ENCODE measurements at places on chromosomes 4 and X.

- peak; percentile 30 for DNase-seq
Observed at GRCh38 chrX:155632431-155633100, 19.8 kb upstream of the TMLHE start.

GRCh38 chrX:38975368-38975942 is 174.2 kb downstream of the MID1IP1 start:
- no peak for DNase-seq

DNA sequence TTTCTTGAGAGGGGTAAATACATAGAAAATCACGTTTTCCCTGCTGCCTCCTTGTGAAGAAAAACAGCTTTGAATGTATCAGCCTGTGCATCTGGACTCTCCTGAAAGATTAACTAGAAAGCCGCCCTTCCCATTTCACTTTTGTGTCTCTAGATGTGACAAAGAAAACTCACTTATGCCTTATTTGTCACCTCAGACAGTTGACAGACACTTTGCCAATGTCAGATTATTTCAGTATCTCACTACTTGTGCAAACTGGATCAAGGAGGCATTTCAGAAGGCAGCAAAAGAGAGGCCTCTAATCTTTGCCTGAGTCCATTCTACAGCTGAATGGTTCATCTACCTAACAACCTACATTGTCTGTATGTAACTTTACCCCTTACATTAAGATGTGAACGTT is 754.9 kb downstream of the RPA4 start:
- DNase-seq: no peak

GRCh38 chr4:113826421-113826820 is 64.9 kb upstream of the CAMK2D start:
- DNase-seq: no peak

DNA sequence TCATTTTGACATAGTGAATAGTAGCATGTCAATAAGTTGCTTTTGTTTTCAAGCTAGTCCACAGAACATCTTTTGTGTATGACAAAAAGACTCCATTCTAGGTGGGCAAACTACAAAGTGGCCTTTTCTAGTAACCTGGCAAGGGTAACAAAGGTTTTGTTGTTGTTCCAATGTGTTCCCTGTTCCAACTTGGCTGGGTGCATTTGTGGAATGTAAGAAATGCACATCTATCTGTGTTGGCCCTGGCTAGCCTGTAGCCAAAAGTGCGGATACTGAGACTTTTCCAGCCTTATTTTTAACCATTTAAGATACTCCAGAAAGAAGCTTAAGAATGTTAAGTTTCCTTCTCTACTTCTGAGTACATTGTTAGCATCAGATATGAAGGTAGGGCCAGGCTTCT is 118.7 kb upstream of the CHRDL1 start:
- DNase-seq: no peak

- no peak for DNase-seq
Observed at GRCh38 chr4:28744066-28744465, 1883.4 kb downstream of the STIM2 start.

DNA sequence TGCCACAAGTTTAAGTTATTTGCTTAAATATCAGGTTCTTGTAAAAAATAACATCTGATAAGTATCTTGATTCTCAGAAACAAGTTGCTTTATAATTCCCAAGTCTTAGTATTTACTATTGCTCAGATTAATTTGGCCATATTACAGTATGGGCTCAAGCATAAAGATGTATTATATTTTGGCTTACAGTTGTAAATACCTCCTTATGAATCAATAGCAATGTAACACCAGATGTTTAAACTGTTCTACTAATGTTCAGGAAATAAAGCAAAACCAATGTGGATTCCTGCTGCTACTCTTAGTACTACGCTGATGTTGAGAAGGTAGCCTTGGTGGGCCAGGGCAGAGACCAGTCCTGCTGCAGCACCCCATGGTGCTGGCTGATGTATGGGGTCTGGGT is 102.7 kb downstream of the MGST2 start:
- DNase-seq: no peak

DNA sequence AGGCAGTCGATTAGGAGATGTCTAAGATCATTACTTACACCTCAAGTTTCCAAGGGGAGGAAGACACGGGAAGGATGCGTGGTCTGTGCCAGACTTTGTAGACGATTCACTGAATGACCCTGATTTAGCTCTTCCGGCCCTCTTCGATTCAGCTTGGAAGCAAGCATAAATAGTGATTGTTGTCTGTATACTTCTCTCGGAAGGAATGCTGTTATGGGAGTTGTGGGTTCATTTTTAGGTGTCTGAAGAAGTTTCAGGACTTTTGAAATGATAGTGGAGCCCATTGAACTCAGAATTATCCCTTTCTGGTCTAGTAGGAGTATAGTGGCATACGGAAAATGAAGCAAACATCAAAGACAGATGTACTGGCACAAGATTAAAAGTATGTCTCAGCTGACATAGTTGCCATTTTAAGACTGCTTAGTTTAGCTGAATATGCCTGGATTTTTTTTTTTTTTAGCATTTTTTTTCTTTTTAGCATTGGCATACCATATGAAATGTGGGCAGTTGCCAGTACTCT is 1.0 kb upstream of the ANKRD17 start:
- DNase-seq: no peak

DNA sequence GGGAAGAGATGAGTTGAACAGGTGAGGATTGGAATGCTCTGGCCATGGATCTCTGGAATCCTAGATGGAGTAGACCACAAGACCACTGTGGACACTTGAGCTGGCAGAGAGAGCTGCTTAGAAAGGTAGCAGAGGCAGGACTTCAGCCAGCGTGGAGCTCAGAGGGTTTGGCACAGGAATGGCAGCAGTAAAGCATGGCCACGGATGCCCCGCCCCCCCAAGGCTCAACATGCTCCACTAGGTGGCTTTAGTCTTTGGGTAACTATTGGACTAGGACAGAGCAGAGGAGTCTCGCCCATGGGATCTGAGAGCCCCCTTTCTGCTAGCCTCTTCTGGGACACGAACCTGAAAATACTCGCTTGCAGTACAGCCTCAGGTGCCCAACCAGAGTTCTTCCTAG is 150.1 kb upstream of the NEIL3 start:
- no peak for DNase-seq

DNA sequence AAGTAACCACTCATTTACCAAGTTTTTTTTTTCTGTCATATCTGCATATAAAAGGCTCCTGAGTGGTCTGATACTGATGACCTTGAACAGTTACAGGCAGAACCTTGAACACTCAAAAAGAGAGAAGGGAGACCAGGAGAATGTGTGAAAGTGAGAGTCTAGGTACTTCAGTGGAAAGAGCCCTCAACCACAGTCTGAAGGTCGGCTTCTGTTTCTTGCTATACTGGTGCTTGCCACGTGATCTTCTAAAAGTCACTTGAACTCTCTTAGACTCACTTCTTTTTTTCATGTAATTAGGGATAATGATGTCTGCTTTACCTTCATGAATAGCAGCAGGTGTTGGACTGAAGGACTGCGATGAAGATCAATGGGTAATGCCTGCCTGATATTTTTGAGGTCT is 22.8 kb downstream of the GABRB1 start:
- no peak for DNase-seq

- no peak for DNase-seq
Observed at GRCh38 chr4:4625488-4625887, 83.6 kb upstream of the STX18 start.

- peak; percentile 51 for DNase-seq
Observed at GRCh38 chrX:78105944-78106650, 2.0 kb downstream of the PGK1 start.

- no peak for DNase-seq
Observed at GRCh38 chr4:94302191-94302590, 40.4 kb downstream of the HPGDS start.

- no peak for DNase-seq
Observed at GRCh38 chr4:20676501-20677197, 23.6 kb upstream of the PACRGL start.

- peak; percentile 94 for DNase-seq
Observed at GRCh38 chrX:71111141-71111843, at the start of gene IL2RG. IL2RG (minus strand) TSS chrX:71111577; CDS start chrX:71111539, 38 bp downstream.

DNA sequence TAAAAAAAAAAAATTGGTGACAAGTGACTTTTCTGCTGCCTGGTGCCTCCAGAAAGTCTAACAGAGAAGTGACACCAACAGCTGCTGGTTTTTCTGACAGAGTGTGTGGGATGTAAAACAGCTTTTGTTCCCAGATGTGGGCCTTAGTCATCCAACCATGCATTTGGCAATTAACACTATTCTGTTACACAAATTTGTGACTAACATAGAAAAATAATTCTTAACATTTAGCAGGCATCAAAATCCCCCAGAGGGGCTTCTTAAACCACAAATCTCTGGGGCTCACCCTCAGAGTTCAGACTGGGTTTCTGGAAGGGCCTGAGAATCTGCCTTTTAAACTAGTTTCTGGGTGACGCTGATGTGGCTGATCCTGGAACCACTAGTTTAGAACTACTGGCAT is 100.5 kb upstream of the PCDH7 start:
- DNase-seq: no peak

DNA sequence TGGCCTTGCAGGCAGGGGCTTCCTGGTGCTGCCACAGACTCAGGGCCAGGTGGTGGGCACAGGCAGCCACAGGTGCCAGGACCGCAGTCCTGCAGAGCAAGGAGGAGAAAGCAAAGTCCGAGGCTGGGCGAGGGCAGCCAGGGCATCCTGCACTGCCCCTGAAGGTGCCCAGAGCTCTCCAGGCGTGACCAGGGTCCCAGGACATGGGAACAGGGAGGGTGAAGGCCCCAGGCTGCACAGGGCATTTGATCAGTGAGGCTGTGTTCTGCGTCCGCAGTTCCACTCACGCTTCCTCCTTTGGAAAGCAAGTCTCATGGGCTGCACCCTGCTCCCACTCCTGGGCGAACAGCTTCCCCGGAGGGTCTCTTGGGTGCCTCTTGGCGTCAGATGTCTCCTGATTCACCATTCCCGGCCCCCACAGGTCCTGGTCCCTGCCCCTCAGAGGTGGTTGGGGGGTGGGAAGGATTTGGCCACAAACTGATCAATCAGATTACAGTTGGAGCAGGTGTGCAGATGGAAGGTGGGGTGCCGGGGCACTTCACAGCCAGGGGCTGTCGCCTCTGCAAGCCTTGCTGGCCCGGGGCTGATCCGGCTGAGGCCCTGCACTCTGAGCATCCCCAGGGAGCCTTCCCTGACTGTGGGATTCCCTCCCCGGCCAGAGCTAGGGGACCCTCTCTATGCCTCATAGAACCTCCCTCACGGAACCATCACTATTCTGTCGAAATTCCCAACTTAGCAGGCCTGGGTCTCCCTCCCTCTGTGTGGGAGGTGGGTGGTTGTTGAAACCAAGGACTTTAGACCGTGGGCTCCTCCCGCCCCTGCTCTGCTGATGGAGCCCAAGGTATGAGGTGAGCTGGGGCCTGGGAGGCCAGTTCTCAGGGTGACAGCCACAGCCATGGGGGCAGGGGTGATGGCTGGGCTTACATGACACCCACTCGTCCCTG is 3.3 kb downstream of the SH3TC1 start:
- DNase-seq: no peak

- no peak for DNase-seq
Observed at GRCh38 chr4:12036450-12036849, 607.8 kb upstream of the HS3ST1 start.

DNA sequence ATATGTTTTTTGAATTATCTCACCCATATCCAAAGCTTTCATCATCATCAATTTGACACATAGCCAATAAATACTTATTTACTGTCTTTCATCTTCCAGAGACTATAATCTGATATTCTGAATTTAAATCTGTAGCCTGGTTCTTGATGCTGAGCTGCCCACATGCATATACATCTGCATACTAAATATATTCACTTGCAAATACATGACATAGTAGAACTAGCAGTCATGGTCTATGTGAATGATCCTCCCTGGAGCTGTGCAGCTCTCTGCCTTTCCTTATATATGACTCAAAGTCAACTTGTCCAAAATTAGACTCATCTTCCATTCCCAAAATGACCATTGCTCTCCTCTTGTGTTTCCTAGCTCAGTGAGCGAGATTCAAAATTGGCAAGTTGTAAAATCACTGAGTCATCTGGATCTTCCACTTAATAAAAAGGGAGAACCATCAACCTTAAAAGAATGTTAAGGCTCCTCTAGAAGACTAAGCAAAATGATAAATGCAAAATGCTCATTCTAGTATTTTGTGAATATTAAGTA is 448.2 kb downstream of the PPARGC1A start:
- no peak for DNase-seq

GRCh38 chr4:119623025-119623424 is 5.6 kb downstream of the PDE5A start:
- no peak for DNase-seq

DNA sequence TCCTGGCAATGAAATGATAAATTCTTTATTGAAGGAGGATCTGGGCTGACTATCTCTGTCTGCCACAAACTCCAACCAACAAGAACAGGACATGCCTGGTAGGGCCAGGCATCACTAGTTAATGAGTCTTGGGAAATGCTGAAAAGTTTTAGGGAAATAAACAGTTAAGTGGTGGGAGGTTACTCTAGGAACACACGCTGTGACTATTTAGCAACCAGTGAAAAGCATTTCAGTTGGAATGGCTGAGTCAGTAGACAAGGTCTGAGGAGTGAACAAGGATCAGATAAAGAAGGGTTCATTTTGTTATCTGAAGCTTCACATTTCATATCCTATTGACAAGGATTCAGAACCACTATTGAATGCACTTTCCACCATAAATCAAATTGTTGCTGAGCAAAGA is 394.9 kb upstream of the BOD1L1 start:
- no peak for DNase-seq

DNA sequence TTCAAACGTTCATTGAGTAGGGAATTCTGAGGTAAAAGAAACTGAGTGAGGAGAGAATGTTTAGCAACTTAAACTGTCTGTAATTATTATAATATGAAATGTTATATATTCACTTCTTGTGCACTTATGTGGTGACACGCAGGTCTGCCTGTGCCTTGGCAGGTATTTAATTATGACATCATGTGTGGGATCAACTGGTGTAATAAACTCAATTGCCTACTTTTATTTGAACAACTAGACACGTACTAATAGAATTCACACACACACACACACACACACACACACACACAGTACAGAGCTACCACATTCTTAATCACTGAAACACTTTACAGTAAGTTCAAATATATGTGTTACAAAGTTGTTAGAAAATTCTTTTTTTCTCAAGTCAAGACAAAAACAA is 20.7 kb upstream of the SLC25A31 start:
- no peak for DNase-seq

GRCh38 chr4:1983846-1984405 is 24.8 kb downstream of the NELFA start:
- no peak for DNase-seq

GRCh38 chr4:47251348-47252135 is 212.0 kb downstream of the COMMD8 start:
- DNase-seq: no peak

GRCh38 chrX:125398959-125399440 is 79.3 kb downstream of the TEX13C start:
- no peak for DNase-seq

GRCh38 chr4:95087657-95088455 is 330.1 kb downstream of the BMPR1B start:
- DNase-seq: no peak

DNA sequence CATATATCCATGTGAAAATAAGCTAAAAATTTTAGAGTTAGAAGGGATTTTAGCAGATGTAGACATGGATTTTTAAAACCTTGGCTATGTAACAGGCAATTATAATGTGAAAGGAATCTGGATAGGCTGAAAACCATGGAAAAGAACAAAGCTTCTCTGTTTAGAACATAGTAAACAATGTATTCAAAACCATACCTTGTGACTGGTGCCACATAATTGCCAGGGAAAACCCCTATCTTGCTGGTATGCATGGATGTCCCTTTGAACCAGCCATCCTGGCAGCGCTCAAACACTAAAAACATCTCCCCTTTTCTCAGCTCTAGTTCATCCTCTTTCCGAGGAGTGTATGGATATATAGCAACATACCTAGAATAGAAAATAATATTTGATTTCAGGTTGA is 110.6 kb upstream of the CBR4 start:
- no peak for DNase-seq
